GM23248 (cell line): ENCODE measurements at places on chromosomes 2 and 18.
A peak's percentile ranks its signal among the peaks of the same experiment; 100 is the strongest.

DNA sequence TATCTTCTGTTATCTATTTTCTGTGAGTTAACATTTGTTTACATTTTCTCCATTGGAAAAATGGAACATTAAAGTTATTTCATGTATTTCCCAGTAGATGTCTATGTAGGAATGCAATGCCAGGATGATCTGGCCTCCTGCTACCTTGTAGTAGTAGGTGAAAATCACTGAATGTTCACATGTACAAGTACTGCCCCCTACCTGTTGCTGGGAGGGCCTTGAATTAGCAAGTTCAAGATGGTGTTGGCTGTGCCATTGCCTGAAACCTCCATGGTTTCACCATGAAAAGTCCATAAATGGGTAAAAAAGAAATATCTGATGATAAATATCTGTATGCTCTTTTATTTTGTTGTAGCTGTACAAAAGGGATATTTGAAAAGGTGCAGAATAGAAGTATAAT, 30.7 kb downstream of the XRCC5 start:
- DNase-seq, result peak; percentile 26

- DNase-seq, result no peak
Observed at GRCh38 chr18:22067109-22067508, 102.3 kb upstream of the GATA6 start.

DNA sequence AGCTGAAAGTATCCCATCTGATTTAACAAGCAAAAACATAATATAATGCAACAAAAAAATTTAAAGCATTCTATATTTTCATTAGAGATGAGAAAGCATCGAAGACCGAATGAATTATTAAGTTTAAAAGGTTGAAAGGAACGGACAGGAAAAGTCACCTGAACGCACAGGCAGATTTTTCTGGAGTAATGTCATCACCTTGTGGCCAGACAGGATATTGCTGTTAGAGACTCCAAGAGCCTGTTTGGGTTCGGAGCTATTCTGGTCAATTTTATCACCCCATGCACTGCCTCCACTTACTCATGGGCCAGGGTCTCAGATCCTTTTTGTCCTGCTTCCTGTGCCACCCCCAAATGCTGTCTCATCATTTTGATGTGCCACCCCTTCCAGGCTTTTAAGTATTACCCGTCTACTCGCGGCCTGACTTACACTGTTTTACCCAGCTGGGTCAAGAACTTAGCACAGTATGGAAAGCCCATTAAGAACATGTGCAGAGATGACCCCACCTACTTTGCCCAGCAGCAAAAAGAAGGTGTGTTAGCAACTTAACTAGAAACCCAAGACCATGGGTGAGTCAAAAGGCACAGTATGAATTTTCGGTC, 27.3 kb downstream of the GKN2 start:
- DNase-seq, result peak; percentile 62

GRCh38 chr2:31028417-31028816, 109.8 kb downstream of the GALNT14 start:
- DNase-seq, result no peak

DNA sequence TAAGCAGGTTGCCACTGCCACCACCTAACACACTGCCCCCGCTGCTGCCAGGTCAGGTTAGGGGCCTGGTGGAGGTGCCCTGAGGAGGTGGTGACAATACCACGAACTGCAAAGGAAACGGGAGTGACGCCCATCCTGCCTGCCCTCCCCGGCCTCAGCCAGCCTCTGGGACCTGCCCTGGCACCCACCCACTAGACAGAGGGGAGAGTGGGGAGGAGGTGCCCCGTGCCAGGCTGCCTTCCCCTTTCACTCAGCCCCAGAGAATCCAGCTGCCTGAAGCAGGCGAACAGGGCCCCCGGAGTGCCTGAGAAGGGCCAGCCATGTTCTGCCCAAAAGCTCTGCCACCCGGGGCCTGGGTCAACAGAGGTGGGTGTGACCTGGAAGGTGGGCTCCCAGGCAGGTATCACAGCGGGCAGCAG, 44.5 kb upstream of the FOSL2 start:
- DNase-seq, result no peak

DNA sequence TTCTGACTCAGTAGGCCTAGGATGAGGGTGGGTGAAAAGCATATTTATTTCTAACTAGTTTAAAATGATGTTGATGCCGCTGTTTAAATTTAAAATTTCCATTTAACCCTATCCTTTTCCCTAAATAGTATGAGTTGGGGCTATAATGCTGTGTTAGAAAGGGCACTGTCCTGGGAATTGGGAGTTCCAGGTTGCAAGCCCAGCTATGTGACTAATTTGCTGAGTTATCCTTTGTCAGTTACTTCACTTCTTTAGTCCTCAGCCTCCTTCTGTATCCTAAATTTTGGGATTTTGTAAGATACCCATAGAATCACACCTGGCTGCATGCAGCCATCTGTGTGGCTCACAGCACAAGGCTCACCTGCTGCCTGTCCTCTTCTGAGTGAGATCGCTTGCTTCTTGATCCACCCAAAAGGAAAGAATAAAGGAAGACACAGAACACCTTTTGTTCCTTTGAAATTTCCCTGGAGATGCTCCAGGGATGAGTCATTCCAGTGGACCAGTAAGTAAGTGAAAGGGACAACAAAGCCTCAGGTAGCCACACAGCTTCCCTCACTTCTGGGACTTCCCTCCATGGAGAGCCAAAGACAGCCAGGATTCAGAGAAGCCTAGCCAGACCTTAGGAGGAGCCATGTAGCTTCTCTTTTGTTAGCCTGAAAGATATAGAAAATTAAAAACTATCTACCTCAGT, 97.2 kb downstream of the DTNA start:
- no peak for DNase-seq

- DNase-seq, result no peak
Observed at GRCh38 chr2:235319095-235319494, 174.7 kb upstream of the AGAP1 start.

DNA sequence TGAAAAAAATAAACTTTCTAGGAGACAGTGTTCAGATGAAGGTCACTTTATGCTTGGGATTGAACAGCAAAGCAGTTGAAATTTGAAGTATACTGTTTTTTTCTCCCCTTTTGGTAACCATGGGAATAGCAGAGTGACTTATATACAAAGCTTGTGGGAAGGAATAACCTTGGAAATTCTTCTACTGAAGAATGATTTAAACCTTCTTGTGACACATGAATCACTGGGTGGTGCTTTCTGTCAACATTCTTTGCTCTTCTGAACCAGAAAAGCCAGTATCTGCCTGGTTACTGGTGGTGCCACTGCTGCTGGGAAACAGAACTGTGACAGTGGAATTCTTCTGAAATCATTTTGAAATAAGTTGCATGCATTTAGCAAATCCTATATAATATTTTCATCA, 39.4 kb upstream of the RND3 start:
- DNase-seq, result peak; percentile 95

DNA sequence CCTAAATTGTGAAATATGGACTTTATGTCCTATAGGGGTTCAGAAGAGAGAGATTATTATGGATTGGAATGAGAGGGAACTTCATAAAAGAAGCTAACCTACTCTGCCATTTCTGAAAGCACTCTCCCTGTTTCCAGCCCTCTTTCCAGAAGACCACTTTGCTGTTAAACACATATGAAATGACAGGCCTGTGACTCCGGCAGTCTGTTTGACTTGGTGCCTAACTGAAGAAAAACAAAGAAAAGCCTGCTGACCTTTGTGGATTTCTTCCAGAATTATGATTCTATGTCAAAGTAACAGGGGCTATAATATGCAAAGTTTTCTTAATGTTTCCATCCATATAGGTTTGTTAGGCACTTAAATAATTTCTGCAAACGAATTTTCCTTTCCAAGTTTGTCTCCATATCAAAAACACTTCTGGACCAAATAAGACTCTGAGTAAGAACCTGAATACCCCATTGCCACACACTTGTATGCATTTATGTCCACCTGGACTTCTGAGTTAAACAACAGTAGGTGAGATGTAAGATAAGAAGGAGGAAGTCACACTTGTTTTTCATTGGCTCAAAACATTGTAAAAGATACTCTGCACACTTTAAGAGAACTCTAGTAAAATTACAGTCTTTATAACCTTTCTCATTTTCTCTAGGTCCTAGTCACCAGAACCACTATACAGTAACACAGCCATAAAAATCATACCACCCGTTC, 111.7 kb downstream of the PIEZO2 start:
- DNase-seq, result no peak

DNA sequence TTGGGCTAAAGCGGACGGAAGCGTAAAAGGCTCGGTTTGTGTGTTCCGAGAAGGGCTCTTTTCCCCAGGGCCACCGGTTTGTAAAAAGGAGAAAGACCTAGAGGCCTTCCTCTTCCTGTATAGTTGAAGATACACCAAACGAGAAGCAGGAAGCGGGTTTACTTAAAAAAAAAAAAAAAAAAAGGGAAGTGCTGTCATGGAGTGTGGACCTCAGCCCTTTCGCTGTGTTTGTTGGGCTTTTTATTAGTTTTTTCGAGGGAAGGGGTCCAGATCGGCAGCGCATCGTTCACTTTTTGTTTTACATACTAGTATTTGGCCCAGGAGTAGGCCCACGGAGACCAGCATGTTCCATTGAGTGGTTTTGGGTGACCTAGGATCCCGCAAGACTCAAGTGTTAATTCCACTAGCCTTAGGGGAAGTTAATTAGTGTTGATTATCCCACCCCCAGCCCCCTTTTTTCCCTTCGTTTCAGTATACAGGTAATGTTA, 676 bp downstream of the ACTR2 start:
- peak; percentile 70 for DNase-seq

DNA sequence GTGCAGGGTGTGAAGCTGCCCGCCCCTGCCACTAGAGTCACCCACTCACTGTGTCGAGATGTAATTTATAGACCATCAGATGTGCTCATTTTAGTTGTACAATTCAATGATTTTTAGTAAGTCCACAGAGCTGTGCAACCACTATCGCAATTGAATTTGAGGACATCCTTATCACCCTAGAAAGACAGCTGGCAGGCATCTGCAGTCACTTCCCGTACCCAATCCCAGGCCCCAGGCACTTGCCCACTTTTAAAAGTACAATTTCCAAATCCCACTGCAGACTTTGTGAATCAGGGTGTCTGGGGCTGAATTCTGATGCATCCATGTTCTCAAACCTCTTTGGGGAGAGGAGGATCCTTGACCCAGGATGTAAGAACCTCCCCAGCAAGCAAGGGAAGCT, 521.3 kb upstream of the SALL3 start:
- DNase-seq, result no peak

DNA sequence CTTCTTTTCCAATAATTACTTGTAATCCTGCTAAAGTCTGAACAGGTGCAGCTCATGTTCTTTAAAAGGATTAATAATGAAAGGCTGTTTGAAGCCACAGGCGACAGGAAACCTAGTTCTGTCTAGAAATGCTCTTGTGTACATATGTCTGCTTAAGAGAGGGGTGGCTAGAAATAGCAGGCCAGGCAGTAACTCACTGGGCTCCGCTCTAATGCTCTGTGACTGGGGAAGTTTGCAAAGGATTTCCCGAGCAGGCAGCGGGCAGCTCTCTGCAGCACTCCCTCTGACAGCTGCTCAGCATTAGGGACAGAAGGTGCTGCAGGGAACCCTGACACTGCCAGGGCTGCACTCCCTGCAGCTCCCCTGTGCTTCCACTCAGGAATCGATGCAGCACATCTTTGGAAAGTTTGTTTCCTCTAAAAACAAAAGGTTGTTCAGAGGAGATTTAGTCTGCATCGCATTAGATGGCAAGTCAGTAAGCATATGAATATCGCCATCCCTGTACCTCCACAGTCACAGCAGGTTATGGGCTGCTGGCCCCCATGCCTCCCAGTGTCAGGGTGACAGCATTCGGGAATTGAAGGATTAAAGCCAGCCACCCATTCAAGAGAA, 33.1 kb upstream of the TTC39C start:
- DNase-seq, result no peak

GRCh38 chr2:68734688-68735525, at the start of gene ARHGAP25:
Gene ARHGAP25, plus strand, starts transcription at chr2:68734811. Its CDS starts 389 bp downstream, at chr2:68735200.
- DNase-seq, result no peak

DNA sequence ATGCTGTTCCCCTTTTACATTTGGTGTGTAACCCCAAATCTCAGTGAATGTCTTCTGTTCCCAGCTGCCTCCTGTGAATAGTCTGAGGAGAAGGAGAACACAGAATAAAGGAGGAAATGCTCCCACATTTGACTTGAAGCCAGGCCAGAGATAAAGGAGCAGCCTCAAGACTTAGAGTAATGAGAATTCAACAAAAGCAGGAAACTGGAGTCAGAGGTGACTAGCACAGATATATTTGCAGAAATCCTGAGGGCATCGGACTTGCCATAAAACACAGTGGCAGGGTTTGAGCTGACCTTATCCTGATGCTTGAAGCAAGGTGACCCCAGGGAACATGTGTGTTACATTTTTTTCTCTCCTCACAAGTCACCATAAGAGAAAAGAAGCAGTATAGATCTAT, 291.4 kb upstream of the RND3 start:
- DNase-seq, result no peak

GRCh38 chr2:143946436-143947391, 573.2 kb downstream of the ZEB2 start:
- peak; percentile 67 for DNase-seq

GRCh38 chr2:34738691-34739090, 1139.6 kb upstream of the FAM98A start:
- DNase-seq, result no peak

DNA sequence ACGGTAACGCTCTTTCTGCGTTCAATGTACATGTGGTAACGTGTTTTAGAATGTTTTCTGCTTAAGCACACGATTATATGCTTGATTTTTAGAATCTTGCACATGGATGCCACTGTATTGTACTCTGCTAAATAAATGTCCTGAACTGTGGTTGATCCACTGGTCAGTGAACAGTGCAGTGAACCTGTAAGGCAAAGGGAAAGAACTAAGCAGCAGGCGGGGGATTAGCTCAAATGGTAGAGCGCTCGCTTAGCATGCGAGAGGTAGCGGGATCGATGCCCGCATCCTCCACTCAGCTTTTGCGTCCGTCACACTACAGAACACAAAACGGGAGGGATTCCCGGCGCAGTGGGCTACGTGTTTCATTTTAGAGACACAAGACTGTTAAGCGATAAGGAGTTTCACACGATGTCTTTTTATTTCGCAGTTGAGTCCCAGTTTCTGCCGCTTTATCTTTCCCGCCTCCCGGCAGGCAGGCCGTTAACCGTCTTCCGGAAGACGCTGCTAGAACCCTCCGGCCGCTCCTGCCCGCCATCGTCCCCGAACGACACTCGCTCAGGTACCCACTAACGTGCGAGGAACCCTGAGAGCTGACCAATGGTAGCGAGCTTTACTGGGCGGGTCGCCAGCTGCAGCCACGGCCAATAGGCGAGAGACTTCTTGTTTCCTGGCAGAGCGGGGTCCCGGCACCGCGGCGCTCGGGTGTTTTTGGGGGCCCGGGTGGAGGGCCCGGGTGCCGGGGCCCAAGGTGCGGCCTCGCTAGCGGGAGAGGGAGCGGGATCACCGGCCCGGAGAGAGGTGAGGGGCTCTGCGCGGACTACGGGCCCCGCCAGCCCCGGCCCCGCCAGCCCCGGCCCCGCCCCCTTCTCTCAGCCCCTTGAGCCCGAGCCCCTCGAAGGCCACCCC, at the start of gene AGBL5:
TSS of gene AGBL5 (plus strand) at position 673 of the 906 bp plus-strand sequence. CDS start 1,291 bp downstream, outside the sequence.
- DNase-seq, result peak; percentile 92

GRCh38 chr2:238236571-238236970, 3.3 kb downstream of the HES6 start:
- DNase-seq, result no peak

DNA sequence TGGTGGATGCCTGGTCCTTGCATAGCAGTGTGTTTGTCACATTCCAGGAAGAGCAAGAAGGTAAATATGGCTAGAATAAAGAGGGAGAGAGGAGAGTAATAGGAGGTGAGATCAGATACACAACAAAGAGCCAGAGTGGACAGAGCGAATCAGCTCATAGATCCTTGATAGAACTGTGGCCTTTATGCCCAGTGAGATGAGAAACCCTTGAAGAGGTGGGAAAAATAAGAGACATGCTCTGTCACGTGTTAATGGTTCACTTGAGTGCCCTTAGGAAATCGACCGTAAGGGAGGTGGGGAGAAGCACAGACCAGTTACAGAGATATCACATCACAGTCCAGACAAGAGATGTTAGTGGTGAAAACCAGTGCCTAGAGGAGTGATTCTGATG, 84.7 kb upstream of the RAB27B start:
- DNase-seq, result no peak
